ENCODE measurements at places on chromosomes 1 and 21.

GRCh38 chr1:2925291-2925690, 96.0 kb upstream of the ACTRT2 start:
- no peak for DNase-seq

DNA sequence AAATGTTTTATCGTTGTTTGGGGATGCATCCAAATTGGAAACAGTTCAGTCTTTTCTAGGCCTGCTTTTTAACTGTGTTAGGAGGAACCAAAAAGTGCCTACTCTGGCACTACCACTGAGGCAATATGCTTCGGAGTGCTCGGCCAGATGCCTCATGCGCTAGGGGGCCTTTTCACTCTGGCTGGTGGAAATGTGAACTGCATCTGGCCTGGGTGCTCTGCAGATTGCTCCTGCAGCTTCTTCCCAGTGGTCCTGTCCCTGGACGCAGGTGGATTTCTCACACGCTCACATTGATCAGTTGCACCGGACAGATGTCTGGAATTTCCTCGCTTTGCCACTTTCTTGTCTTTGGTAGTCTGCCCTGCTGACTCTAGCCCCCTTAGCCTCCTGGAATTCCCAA, 330.2 kb upstream of the FMN2 start:
- DNase-seq = no peak

DNA sequence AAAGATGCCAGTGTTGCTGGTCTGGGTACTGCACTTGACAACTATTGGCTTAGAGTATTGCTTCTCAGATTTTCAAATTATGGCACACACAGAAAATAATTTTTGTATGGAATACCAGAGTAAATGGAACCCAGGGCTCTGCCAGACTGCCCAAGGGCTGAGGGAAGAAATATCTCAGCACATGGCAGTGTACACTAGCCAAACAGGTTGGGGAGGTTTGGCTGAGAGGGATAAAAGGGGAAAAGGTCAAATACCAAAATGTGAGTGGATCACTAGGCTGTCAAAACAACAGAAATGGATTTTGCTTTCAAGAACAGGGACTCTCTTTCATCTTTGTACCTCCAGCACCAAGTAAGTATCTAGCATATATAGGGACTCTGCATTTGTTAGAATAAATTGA, 3.0 kb upstream of the RGS8 start:
- no peak for DNase-seq

- no peak for DNase-seq
Observed at GRCh38 chr1:26373281-26373680, 731 bp upstream of the ZNF683 start.

- DNase-seq = no peak
Observed at GRCh38 chr1:88751714-88752113, 67.6 kb downstream of the PKN2 start.

- DNase-seq = no peak
Observed at GRCh38 chr1:163035446-163036249, 33.5 kb upstream of the RGS4 start.

Measured in WTC11 (cell line).